Stimulated activated CD8-positive, alpha-beta memory T cell treated with anti-CD3 and anti-CD28 coated beads, Interleukin-7, amount 100 ng/mL, for 4 hours (primary cell): ENCODE measurements at places on chromosomes 13 and 19.

GRCh38 chr19:55383279-55384130 lies 587 bp downstream of the TMEM238 start:
- DNase-seq = no peak

- DNase-seq = no peak
Measured at GRCh38 chr13:42876887-42877545, 95.6 kb downstream of the FAM216B start.

DNA sequence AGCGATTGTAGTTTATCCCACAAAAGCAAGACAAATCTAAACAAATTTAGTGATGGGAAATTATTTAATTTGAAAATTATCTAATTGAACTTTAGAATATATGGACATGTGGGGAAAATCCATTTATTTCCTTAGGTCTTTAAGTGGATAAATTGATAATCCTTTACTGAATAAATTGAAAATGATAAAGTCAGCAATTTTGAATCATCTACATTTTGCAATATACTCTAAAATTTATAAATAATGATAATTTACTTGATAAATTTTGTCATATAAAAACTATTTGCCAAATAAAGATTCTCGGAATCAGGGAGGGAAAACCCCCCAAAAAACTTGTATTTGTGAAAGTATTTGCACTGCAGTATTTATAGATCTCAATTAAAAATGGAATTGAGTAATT lies 875.3 kb upstream of the SLITRK5 start:
- DNase-seq = no peak

DNA sequence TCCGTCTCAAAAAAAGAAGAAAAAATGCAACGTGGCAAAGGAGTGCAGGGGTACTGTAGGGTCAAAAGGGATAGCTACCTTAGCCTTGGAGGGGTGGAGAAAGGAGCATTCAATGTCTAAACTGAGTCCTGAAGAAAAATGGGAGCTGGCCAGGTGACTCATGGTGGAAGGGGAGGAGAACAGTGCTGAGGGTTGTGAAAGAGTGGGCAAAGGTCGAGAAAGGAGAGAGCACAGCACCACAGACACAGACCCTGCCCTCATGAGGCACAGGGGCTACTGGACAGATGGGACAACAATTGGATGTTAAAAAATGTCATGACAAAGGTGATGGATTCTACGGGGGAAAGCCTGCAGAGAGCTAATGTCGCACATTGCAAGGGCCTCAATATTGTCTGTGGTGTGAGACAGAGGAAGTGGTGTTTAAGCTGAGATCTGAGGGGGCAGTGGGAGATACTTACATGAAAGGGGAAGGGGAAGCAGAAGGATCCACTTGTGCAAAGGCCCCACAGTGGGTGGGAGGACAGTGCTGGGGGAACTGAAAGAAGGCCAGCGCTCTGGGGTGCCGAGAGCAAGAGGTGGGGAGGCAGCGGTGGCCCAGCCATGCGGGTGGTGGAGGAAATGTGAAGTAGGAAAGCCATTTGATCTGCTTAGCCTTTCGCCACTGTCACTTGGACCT lies 42.9 kb upstream of the URAD start:
- no peak for DNase-seq

DNA sequence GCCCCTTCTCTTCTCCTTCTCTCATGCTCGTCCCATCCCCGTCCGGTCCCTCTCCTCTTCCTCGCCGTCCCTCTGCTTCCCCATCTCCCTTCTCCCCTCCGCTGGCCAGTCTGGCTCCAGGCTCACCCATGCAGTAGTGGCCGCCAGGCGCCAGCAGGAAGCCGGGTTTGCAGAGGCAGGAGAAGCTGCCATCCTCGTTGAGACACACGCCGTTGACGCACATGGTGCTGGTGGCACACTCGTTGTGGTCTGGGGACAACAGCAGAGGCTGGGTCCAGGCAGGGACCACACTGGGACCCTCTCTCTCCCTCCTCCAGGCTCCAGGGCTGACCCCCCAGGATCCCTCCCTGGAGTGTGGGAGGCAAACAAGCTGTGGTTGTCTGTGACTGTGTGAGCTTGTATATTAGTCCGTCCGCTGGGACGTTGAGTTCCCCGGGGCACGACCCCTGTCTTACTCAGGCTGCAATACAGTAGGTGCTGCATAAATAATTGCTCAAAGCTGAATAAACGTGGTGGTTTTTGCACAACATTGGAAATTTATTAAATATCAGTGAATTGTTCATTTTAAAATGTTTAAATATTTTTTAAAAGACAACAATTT lies 16.4 kb downstream of the FBN3 start:
- DNase-seq = no peak

DNA sequence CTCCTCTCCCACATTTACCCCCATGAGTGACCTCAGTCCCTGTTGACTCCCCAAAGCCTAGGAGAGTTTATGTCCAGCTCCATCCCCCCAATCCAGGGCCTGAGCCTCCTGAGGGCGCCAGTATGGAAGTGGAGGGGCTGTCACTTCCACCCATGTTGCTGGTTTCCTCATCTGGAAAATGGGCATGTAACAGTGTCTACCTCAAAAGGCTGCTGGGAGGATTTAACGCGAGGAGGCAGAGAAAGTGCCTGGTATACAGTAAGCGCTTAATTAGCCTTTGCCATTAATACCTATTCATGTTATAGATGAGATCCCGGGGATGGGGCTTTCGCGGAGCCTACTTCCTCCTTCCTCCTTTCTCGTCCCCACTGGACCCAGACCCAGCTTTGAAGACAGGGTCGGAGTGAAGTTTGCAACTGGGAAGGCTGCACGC lies 476 bp downstream of the TYK2 start:
- no peak for DNase-seq

- DNase-seq = no peak
Measured at GRCh38 chr13:60933638-60934037, 482.0 kb downstream of the PCDH20 start.
